ENCODE measurements at places on chromosomes 11 and 22.

- no peak for DNase-seq
Observed at GRCh38 chr11:10387206-10388083, 67.6 kb upstream of the AMPD3 start.

GRCh38 chr11:113370634-113371033 lies 16.9 kb upstream of the ANKK1 start:
- no peak for DNase-seq

DNA sequence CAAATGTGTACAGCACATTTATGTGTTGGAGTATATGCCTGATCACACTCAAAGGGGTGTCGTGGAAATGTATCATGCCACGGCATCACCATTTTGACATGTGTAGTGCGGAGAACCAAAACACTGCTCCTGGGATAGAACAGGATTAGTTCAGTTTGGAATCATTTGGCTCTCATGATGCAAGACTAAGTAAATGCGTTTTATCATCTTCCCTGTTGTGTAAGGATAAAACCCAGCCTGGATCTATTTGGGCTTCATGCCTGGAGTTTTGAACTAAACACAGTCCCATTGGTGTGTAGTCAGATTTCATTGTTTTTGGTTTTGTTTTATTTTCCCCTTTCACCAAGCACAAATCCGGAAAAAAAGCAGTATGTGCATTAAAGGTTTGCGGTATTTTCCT lies 574.3 kb downstream of the NTM start:
- DNase-seq = no peak

DNA sequence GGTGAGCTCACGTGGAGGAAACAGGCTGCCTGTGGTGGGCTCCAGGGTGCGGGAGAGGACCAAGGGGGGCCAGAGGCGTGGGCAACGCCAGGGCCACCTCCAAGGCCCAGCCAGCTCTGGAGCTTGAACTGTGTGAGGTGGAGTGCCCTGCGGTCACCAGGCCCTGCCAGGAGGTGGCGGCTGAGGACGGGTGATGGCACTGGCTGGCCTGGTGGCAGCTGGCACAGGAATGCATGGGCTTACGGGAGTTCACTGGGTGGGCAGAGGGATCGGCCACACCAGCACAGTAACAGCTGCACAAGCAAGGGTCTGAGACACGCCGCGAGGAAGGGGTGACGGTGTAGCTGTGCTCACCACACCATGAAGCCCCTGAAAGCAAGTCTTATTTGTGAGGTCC lies 15.8 kb downstream of the TOLLIP start:
- no peak for DNase-seq

GRCh38 chr11:90426442-90426841 lies 203.6 kb upstream of the CHORDC1 start:
- DNase-seq = no peak

- DNase-seq = peak; percentile 64
Observed at GRCh38 chr11:72224564-72225410, at the start of gene INPPL1. Gene INPPL1 (plus strand): TSS chr11:72224767. CDS start chr11:72224985, 218 bp downstream.

GRCh38 chr11:14015711-14016110 lies 53.2 kb downstream of the SPON1 start:
- no peak for DNase-seq

DNA sequence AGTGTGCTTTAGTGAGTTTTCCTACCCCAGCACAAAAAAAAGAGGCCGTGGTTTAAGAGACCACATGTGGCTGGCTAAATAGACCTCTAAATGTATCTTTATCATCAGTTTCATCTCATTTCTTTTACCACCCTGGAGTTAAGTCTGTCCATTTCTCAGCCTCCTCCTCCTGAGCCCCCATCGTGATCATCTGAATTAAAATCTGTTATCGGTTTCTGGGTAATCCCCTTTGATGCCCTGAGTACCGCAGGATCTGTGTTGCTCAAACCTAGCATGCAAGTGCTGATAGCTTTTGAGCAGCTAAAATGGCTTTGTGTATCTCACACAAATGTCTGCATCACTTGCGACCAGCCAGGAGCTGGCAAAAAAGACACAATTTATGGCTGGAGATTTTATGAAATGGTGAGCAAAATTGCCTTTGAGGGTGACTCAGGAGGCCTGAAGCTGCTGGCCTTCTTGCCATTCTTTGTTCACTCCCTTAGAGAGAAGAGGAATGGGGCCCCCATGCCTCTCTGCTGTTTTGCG lies 236.5 kb downstream of the NTM start:
- DNase-seq = no peak

DNA sequence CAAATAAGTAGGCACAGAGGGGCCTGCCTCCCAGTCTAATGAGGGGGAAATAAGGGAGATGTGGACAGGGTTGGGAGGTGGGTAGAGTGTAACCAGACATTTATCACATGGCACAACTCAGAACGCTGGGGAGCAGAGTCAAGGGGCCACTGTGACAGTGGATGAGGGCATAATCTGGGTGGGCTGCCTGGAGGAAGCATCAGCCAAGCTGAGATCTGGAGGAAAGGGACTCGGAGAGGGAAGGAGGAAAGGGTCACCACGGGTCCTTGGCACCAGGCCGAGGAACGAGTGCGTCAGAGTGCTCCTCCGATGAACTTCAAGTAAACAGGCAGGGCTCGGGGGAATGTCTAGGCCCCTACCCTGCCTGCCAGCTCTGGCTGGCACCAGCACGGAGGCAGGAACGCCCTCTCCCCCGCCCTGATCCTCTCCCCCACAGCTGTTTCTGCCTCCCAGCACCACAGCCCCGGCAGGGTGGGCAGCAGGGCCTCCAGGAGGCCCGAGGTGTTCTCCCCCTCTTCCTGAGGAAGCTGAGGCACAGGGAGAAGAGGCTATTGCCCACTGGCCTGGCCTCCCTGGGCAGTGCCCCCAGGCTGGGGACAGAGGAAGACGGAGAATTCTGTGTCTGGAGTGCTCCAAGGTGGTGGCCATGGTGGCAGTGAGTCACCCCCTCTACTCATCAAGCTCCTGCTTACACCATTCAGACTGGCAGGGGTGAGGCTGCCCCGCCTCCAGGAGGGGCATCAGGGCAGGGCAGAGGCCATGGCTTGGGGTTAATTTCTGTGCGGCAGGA lies 4.2 kb downstream of the ALDH3B1 start:
- DNase-seq = no peak

DNA sequence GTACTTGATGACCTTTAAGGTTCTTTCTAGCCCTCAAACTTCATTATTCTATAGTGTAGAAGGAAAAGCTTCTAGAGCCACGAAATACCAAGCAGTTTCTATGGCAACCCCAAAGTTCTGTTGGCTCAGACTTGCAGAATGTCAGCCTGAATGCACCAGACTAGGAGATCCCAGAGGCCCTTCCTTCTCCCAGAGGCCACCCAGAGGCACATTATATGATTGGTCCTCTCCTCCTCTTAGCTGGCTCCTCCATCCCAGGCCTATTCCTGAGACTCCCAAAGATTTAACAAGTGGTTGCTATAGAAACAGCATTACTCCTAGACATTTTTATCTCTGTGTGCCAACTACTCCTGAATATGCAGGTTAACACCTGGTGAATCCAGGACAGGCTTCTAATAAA lies 69.2 kb upstream of the CCDC90B start:
- no peak for DNase-seq

- DNase-seq = no peak
Observed at GRCh38 chr11:45169310-45170072, 23.1 kb downstream of the PRDM11 start.

- DNase-seq = no peak
Observed at GRCh38 chr11:10205928-10206327, 88.1 kb downstream of the SBF2 start.

GRCh38 chr22:50072714-50073538 lies 12.3 kb downstream of the MLC1 start:
- DNase-seq = no peak

GRCh38 chr22:48318173-48318572 lies 1509.5 kb downstream of the BRD1 start:
- no peak for DNase-seq

DNA sequence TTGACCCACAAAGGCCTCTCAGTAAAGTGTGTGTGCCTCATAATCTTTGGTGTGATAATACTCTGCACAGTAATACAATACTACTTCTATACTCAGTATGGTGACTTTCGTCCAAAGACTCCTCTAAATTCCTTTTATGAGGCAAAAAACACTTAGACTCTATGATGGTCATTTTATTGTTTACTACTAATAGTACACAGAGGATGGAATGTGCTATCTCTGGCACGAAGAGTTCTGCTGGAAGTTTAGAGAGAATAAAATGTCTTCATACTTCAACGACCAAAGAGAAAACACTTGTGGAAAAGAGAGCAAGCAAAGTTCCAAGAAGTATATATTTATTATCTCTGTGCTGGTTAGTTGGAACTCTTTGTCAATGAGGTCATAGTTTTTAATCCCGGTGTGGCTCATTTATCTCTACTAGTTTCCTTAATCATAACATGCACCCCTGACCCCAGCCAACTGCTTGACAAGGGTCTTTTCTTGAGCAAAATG lies 7.5 kb upstream of the CSTF3 start:
- no peak for DNase-seq

- no peak for DNase-seq
Observed at GRCh38 chr11:10444725-10445315, 10.2 kb upstream of the AMPD3 start.

GRCh38 chr11:129696309-129696989 lies 119.2 kb upstream of the TMEM45B start:
- DNase-seq = no peak

- DNase-seq = no peak
Observed at GRCh38 chr11:86508604-86509587, 134.2 kb downstream of the CCDC81 start.

DNA sequence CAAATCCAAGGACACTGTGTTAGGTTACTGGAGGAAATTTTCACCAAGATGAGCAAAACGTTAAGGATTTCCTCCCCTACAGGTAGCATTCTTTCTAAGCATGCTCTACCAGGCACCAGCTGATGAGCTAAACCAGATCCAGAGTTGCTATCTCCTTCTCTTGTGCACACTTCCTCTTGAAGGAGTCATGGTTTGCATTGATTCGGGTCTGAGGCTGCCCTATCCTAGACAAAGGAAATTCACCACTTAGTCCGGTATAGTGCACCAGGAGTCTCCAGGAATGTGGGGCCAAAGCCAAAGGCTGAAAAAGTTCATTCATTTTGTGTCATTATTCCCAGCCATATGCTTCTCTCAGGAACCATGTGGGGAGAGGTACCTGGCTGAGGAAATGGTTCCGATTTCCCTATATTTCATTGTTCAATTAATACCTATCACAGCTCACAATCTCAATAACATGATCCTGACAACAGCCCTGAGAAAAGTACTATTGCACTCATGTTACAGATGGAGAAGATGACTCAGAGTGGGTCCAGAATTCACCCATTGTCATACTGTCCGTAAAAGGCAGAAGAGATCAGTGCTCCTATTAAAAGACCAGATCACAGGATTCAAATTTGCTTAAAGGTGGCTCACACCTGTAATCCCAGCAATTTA lies 39.1 kb downstream of the SLC35F2 start:
- no peak for DNase-seq

GRCh38 chr11:28529540-28530410 lies 421.6 kb downstream of the METTL15 start:
- DNase-seq = peak; percentile 39

GRCh38 chr11:6362185-6362872 lies 27.9 kb upstream of the SMPD1 start:
- DNase-seq = no peak

- DNase-seq = no peak
Observed at GRCh38 chr11:57646799-57647303, 2.9 kb downstream of the YPEL4 start.

DNA sequence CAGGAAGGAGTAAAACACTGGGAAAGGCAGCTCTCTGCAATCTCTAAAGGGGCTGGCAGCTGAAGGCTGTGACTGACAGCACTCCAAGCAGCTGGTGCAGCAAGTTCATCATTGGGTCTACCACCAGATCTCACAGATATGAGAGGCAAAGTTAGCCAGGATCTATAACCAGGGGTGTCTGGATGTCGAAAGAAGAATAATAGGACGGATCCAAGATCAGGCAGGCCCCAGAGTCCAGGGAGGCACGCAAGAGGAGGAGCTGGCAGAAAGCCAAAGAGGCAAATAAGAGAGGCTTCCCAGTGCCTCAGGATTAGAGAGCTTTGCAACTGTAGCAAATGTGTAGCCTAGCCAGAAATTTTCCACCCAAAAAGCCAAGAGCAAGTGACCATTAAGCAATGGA lies 77.1 kb downstream of the RBMXL2 start:
- DNase-seq = no peak

DNA sequence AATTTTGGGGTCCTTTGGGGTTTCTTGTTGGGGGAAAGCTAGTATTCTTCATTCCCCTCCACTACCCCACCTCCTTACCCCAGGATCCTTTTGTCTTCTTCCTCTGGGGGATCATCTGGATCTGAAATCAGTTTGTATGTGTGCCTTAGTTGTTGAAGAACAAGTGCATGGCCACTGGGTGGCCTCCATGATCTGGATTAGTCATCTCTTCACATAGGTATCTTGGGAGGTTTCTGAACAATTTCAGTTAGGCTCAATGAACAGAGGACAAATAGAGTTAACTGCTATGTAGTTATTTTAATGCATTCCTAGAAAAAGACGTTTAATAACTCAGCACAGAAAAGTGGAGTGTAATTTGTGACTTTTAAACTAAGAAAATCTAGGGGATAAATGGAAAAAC lies 7.1 kb upstream of the VWA5A start:
- DNase-seq = peak; percentile 23

DNA sequence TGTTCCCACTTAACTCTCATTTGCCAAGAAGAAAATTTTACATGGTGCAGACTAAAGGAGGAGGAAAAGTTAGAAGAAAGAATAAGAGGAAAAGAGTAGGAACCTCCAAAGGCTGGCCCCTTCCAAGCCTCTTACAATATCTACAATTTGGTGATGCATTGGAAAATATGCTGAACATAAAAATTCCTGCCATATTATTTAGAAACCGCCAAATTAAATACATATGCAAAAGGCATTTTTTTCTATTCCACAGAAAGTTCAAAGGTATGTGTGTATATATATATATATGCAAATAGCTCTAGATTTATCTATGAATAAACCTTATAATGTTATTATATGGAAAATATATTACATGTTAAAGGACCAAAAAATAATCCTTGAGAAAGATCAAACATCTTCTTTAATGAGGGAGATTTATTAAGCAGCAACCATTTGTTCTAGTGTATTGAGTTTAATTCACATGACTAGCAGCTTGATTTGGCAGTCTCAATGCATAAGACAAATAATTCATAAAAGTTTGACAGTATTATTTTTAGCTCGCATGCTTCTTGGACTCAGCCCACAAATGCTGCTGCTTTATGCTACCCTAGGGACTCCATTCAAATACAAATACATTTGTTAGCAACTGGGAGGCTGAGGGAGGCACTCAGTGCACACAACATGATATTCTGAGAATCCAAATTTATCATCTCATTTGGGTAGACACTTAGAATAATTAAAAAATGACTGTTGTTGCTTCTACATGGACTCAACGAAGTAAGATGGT lies 184.9 kb downstream of the SBF2 start:
- no peak for DNase-seq

All from GM20000 (cell line).